GM13976 (cell line): ENCODE measurements at places on chromosomes 5 and 9.

DNA sequence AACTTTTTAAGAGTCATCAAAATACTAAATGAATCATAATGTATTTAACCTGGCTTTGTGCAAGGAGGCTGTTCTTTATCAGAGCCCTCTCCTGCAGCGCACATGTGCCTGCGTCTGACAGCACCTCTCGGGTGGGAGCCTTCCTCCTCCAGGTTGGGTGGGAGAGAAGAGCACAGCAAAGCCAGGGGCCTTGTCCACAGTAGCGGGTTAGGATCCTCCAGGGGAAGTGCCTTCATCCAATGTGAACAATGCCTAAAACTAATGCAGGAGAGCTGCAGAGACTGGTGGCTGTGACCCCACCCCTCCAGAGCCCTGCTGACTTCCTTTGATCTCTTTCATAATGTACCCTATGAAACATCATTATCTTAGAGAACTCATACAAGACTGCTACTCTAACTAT, 10.2 kb downstream of the UBE2QL1 start:
- no peak for DNase-seq

- DNase-seq = peak; percentile 55
These were observed 9.7 kb downstream of the LECT2 start for GRCh38 chr5:135944967-135945560.

DNA sequence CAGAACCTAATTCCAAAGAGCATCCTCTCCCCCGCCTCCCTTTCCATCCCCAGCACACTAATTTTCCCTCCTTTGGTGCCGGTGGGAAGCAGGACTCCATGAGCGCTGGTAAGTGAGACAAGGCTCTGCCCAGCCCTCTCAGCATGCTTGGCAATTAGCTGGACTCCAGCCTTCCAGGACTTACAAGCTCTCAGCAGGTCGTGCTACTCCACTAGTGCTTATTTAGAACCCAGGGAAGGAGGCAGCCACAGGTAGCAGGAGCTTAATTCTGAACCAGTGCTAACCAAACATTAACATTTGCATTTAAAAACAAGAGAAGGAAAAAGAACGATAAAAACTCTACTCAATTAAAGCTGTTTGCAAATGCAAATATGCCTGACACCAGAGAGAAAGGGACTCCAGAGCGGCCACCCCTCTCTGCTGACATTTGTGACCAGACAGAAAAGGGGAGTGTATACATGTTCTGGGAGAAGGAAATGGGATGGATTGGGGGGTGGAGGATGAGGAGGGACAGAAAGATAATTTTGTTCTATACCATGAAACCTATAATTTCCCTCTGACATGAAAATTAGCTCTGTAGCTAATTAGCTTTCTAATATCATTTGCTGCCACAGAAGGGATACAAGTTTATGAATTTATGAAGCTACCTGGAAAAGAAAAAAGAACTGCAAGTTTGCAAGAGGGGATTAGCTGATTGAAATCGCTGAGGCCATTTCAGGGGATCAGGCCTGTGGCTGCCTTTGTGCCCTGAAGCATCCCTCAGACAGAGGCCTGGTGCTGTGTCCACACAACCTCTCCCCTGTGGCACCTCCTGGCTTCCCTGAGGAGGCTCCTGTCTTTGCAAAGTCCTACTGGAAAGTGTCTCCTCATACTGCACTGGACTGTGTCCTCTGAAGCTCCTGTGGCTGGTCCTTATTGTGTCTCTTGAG, 266.3 kb downstream of the SEC61B start:
- no peak for DNase-seq

DNA sequence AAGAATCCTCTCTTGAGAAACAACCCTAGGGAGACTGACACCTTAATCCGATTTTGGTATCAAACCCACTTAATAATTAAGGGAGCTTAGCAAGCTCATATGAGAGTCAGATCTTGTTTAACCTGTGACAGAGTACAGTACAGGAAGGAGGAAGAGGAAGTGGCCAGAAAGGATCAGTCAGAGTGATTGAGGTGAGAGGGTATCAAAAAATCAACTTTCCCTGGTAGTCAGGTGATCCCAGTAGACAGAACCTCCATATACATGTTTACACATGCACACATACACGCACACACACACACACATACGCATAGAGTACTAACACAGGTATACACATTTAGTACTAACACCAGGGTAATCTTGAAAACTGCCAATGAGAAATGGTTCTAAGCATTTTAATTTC, 56.8 kb downstream of the GLIS3 start:
- DNase-seq = no peak

- DNase-seq = no peak
These were observed 8.6 kb downstream of the PDGFRB start for GRCh38 chr5:150146862-150147601.

DNA sequence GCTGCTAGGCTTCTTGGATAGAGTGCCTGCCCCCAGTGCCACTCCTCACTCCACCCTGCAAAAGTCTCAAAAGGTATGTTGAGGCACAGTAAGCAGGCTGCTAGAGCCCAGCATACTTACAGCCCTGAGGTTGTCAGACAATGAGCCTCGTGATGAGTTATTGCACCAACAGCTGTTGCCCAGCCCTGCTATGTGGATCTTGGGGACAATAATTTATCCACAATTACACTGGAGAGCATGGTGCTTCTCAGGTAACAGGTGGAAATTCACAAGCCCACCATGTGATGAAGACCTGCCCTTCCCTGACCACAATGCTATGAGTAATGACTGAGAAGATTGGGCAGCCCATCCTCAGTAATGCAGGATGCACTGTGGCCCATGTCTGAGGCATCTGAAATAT, 36.5 kb downstream of the KCNIP1 start:
- DNase-seq = no peak

DNA sequence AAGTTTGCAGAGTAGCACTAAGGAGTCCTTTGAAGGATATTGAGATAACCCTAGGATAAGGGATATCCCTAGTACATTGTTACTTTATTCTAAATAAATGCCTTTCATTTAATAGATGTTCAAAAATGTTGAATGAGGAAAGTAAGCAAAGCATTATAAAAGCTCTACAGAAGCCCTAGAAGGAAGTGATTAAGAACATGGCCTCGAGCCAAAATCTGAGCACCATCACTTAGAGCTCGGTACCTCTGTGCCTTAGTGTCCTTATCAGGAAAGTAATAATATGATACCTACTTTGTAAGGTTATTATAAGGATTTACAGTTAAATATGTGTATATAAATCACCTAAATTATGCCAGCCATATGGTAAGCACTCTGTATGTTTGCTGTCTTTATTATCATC, 242.6 kb downstream of the KIAA0825 start:
- no peak for DNase-seq

- no peak for DNase-seq
These were observed 39.9 kb downstream of the CRB2 start for GRCh38 chr9:123395689-123396511.

GRCh38 chr9:35254237-35254636, 92.4 kb downstream of the UNC13B start:
- no peak for DNase-seq

DNA sequence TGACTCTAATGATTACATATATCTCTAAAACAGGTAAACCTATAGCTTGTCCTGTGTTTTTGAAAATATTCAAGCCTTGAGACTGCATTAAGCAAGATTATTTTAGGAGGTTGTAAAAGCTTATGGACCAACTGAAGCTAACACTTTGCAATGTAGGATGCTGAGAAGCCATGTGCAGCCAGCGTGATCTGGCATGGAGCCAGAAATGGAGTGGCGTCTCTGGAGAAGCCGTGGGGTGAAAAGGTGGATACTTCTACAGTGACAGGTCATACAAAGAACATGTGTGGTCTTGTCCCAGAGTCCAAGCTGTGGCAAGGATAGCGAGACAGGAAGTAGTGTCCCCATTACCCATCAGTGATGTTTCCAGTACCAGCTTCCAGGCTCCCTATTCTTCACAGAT, 100.8 kb upstream of the CD180 start:
- DNase-seq = no peak

- no peak for DNase-seq
These were observed 50.4 kb downstream of the CERT1 start for GRCh38 chr5:75460942-75461610.

GRCh38 chr5:6856653-6857052, 143.4 kb downstream of the TENT4A start:
- no peak for DNase-seq

GRCh38 chr9:98842510-98842909, 35.0 kb downstream of the GALNT12 start:
- no peak for DNase-seq

GRCh38 chr5:61313960-61314681, 17.9 kb upstream of the ZSWIM6 start:
- DNase-seq = no peak

- no peak for DNase-seq
These were observed 121.7 kb upstream of the PITX1 start for GRCh38 chr5:135155616-135156214.

GRCh38 chr5:162683284-162683683, 615.7 kb downstream of the GABRG2 start:
- no peak for DNase-seq

DNA sequence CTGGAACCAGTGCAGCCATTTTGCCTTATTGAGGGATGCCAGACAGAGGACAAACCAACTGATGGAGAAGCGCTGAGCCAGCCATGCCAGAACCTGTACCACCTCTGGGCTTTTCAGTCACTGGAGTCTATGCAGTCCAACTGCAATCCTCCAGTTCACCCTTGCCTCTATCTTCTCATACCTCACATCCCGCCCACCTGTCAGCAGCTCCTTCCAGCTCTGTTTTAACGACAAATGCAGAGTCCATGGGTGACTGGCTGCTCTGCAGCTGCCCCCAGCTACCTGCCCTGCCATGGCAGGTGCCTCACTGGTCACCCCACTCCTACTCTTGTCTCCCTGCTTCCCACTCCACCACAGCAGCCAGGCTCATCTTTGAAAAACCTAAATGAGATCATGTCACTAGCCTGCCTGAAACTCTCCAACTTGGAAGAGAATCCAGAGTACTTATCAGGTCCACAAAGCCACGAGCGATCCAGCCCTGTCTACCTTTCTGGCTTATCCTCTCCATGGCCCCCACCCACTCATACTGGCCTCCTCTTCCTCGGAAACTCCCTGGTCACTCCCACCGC, 14.0 kb upstream of the ACSL6 start:
- no peak for DNase-seq

DNA sequence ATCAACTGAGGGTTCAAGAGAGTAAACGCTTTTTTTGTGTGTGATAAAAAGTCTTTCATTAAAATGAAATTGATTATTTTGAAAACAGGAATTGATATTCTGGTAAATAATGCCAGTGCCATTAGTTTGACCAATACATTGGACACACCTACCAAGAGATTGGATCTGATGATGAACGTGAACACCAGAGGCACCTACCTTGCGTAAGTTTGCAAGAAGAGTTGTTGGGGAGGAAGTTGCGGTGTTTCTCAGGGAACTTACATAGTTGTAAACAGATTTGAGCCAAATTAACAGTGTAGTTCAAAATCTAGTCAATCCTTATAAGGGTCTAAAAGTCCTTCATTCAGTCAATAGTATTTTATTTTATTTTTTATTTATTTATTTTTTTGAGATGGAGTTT, 28.9 kb downstream of the HSDL2 start:
- no peak for DNase-seq

GRCh38 chr5:6780802-6781391, 67.7 kb downstream of the TENT4A start:
- peak; percentile 45 for DNase-seq

GRCh38 chr5:168989731-168990505, 311.0 kb downstream of the SLIT3 start:
- DNase-seq = no peak

DNA sequence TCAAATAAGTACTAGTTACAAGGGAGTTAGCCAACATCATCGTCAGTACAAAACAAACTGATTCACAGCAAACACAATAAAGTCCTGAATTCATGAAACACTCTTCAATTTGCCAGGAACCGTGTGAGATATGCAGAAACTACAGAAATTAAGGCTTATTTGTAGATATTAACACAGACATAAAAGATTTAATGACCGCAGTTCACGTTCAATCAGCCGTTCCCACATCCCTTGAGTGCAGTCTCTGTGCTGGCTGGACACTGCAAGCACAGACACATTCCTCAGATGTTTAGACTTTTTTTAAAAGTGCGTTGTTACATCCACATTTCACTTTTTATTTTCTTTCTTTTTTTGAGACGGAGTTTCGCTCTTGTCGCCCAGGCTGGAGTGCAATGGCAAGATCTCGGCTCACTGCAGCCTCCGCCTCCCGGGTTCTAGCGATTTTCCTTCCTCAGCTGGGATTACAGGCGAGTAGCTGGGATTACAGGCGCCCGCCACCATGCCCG, 566 bp upstream of the CEP78 start:
- peak; percentile 25 for DNase-seq

- DNase-seq = no peak
These were observed 5.9 kb upstream of the LRRC14B start for GRCh38 chr5:185095-186070.

DNA sequence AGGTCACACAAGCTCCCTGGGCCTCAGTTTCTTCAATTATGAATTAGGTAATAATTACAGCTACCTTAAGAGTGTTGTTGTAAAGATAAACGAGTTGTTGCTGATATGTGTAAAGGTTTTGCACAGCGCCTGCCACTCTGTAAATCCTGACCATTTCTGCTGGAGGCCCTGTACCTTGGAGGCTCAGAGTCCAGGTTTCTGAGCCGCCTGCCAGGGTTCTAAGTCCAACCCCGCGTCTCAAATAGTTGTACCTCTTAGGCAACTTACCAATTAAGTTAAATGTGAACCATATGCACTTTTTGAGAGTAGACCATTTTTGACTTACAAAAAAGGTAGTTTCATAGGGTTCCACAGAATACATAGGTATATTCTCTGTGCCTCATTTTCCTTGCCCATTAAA, 156.8 kb upstream of the KLF9 start:
- no peak for DNase-seq

DNA sequence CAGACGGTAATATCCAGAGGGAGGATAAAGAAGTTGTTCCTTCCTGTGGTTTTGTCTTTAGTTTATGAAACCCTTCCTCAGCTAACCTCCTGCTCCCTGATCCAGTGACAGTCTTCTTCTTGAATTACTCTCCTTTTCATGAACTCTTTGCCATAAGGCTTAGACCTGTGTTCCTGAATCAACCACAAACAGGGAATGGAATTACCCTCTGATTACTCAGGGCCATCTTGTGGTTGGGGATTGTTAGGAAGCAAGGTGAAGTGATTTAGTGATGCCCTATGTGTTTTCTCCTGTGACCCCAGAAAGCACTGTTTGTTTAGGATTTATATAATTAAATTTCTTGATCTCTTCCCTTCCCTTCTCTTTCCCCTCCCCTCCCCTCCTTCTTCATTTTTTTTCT, 409.1 kb downstream of the TAF11L14 start:
- DNase-seq = no peak

- no peak for DNase-seq
These were observed 378.3 kb downstream of the MTRR start for GRCh38 chr5:8247049-8247899.

DNA sequence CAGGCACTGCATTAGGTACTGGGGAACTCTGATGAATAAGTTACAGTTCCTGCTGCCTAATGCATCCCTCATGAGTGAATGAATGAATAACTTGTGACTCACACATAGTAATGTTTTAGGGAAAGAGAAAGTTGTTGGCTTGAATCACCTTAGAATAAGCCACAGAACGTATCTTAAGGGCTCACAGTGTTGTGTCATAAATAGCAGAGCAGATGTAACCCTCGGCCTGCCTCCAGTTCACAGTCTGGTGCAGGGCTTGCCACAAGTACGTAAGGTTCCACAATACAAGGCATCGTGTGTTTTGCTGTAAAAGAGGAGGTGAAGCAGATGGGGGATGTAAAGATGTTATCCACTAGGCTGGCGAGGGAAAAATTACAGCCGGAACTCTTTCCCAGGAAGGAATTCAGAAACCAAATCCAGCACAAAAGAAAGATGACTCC, 218.7 kb downstream of the TRPM3 start:
- no peak for DNase-seq
